OCI-M1 (cell line): ENCODE measurements at places on chromosomes 6 and 20.

DNA sequence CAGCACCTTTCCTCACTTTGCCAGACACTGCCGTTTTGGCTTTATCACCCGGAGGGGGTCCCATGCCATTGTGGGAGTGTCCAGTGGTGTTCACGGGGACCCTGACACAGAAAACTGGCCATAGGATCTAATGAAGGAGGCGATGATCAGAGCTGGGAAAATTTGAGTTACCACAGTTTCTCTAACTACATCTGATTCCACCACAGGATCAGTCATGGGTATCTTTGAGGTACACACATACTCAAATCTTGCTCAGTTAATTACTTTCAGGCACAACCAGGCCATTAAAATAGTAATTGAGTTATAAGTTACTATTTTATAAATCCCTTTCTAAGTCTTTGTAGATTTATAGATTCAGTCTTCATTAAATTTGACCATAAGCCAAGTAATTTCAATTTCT, 215.1 kb downstream of the PRL start:
- no peak for DNase-seq

GRCh38 chr6:3697609-3698008, 53.9 kb downstream of the PXDC1 start:
- DNase-seq, result no peak

- no peak for DNase-seq
Observed at GRCh38 chr20:8654486-8654885, 414.4 kb upstream of the PLCB4 start.

DNA sequence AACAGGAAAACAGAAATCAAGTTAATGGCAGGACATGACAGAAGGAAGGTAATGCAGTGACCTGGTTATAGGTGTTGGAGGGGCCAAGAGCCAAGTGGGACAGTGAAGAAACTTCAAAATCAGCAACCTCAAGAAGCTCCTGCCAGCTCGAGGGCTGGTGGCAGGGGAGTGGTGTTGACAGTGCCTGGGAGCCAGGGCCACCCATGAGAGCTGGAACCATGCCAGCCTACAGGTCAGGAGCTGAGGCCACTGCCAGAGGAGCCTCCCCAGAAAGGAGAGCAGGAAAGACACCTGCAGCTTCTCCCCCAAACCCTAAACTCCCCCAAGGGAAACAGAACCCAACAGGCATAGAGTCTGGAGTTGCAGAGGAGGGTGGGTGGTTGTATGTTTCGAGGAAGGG, 262.1 kb downstream of the LRFN2 start:
- DNase-seq, result no peak

DNA sequence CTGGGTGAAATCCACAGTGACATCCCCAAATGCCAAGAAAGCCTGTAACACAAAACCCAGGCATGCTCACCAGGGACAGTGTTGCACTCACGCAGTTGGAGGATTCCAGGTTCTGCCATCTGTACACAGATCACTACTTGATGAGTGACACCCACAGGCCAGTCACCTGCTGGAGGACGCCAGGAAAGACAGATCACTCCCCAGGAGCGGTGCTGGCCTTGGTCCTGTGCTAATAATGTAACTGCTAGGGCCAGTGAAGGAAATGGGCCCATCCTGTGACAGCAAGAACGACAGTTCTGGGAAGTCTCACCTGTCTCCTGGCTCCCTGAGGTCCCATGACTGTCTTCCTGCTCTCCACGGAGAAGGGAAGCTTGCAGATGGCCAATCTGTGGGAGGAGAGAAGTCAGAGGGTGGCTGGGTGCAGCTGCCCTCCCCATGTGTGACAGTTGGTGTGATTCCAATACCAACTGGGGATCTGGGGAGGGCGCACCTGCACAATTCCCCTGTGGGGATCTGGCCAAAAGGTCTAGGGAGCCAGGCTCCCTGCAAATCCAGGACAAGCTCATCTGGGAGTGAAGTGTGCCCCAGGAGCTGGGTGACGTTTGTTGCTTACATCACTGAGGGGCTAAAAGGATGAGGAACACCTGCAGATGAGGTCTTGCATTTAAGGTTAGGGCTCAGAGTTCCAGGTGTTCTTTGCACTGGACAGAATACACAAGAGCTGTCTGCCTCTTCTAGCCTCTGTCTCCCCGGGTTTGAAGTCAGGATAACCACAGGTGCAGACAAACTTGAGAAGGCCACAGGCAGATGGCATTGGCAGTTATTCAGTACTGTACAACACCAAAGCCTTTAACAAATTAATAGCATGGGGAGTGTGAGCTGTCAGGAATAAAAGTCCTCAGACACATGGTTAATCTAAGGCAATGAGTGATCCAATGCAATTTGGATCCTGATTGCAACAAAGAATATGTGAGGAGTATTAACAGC, 10.3 kb downstream of the ZNF337 start:
- DNase-seq, result no peak

DNA sequence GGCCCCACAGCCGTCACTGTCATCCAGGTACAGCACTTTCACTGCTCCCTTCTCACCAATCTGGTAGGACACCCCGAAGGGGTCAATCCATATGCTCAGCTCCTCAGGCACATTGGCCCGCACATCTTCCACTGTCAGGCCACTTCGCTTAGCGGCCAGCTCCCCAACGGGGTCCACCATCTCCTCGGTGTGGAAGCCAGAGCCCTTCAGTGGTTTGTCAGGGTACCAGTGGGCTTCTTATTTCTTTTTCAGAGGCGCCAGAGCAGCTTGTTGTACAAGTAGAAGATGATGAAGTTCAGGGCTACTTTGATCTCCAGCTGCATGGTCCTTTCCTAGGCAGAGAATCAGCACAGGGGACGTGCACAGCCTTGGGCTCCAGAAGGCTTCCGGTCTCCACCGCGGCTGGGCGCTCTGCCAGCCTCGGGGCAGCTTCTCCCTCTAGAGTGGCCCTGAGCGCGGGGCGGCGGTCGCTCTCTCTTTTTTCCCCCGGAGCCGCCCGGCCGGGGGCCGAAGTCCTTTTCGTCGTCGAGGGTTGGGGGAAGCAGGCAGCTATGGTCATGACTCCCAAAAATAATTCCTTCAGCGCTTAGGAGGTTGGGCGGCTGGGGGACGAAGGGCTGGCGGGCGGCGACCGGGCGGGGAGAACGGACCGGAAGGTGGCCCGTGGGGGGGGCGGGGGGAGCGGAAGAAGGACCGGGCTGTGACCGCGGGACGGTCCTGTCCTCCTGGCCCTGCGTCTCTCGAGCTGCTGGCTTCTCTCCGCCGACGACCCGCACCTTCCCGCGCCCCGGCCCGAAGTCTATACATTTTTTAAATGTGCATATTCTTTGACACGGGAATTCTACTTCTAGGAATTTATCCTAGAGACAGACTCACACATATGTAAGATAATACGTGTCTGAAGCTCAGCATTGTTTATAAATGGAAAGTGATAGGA, 6.5 kb upstream of the ZSCAN9 start:
- DNase-seq, result peak; percentile 92

GRCh38 chr6:14246876-14247275, 129.3 kb downstream of the CD83 start:
- DNase-seq, result no peak

DNA sequence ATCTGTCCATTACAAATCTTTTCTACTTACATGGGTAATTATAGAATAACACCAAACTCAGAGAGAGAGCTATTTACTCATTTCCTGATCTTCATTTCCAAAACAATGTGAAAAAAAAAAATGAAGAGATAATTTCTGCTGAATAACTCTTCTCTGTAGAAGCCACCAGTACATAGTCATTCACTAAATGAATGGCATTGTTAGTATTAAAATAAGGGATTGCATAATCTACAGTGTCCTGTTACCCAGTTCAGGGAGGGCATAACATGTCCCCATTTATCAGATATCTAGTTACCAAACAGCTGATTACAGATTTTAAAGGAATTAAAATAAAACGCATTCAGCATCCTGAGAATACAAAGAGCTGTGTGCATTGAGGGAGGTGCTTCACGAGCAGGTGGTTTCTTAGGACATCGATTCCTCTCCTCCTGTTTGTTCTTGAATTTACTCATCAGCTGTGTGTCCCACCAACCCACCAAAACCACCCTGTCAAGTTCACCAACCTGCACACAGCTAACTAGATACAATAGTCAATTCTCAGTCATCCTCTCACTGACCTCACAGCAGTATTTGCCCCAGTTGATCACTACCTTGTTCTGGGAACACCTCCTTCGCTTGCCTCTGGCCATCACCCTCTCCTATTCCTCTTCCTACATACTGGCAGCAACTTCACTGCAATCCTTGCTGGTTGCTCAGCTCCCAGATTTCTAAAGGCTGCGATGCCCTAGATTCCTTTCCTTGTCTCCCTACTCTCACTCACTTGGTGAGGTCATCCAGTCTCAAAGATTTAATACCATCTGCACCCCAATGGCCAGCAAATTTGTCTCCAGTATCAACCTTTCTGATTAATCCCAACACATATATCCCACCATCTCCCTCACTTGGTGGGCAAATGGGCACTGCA, 18.7 kb downstream of the CNKSR3 start:
- DNase-seq, result peak; percentile 27

DNA sequence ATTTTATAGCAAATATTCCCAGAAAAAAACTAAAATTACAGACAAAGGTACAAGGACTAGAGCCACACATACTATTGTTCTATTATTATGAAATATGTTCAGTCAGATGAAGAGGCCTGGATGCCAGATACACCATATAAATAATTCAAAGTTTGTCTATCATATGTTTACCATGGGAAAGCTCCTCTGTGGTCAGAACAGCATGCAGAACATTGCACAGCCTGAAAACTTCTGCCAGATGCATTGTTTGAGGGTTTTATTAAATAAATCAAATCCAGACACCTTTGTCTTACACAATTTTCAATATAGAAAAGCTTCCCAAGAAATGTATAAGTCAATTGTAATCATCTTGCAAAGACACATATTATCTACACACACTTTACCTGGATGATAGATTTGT, 35.0 kb upstream of the COL21A1 start:
- no peak for DNase-seq

- no peak for DNase-seq
Observed at GRCh38 chr6:57432919-57433684, 115.7 kb downstream of the PRIM2 start.

GRCh38 chr6:112651239-112651638, 304.1 kb downstream of the RFPL4B start:
- peak; percentile 87 for DNase-seq

DNA sequence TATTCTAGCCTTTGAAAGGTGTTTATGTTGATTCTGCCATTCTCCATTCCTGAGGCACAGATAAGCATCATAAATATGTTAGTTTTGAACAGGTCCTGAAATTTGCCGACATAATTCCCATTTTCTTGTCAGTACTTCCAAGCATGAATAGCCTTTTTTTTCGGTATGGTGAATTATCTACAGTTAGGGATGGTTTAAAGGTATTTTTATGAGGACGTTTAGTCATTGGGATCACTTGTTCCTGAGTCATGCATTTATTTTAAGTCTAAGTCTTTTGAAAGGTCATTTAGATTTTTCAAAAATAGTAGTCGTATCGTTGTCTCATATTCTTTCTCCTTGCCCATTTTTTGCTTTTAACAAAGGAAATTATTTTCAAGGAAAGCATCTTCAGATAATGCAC, 98.7 kb downstream of the PHACTR3 start:
- no peak for DNase-seq

- no peak for DNase-seq
Observed at GRCh38 chr6:34025861-34026260, 120.0 kb downstream of the GRM4 start.
